ENCODE measurements at places on chromosomes 3 and 15. TPM values are rescaled to one million over a fixed set of nuclear protein-coding genes. Genes with fewer than 3 reads are reported as not detected.

TGM5 gene
- not detected for total RNA-seq

HTR3E gene
- total RNA-seq: not detected

GRCh38 chr15:78207641-78208340, 26.6 kb downstream of the ACSBG1 start:
- DNase-seq: no peak

DNA sequence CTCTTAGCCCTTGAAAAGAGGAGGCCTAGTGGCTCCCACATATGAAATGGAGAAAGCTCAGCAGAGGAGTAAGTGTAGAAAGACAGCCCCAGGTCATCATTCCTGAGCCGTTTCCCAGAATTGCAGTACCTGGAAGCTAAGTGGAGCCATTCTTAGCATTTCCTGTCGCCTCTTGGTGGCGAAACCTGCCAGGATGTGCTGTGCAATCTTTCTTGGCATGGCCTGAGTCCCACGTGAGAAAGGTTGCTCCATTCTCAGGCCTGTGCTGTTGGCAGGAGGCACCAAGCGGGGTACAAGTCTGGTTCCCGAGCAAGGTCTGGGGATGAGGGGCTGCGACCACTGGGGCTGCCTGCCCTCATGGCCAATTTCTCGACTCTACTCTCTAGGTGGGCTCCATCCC, 207.2 kb upstream of the TPM1 start:
- no peak for DNase-seq

DNA sequence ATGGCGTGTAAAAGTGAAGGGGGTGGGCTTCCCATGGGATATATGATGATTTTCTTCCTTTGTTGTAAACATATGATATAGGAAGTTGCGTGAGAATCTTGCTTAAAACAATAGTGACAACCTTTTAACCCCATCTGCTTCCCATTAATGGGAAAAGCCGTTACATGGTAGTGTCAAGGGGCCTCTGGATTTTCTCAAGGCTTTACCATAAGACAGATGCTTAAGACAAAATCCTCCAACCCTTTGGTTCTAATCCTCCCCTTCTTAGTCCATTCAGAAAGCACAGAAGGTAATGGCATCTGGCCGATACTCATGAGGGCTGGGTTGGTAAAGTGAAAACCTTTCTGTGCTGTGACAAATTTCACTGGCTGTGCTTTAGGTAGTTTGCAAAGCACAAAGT, 25.0 kb downstream of the DPH3 start:
- no peak for DNase-seq

DNA sequence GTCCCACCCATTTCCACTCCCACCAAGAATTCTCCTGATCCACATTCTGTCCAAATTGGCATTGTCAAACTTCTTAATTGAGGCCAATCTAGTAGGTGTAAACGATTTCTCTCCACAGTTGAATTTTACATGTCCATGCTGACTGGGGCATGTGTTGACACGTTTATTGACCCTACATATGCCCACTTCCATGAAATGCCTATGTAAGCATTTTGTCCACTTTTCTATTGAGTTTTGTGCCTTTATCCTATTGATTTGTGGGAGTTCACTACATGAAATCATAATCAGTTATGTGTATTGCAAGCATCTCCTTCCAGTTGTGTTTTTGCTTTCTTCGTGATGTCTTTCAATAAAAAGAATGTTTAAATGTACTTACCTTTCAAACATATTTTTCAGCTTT, 141.7 kb upstream of the NSMCE3 start:
- no peak for DNase-seq

DNA sequence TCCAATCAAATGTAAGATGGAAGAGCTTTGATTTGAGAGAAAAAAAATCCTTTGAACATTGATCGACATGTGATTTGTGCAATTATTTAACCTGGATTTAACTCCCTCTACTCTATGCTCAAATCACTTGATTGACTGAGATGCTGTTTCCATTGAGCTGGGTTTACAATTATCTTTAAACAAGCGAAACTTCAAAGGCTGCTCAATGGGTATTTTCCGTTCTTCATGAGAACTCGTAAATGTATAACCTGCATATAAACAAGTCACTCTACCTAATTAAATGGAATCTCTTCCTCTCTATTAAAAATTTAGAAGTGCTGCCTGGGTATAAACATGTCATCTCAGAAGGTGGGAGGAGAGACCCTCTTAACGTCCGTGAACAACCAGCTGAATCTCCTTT, 71.9 kb downstream of the ANXA2 start:
- no peak for DNase-seq

Measured in activated CD4-positive, alpha-beta T cell treated with anti-CD3 and anti-CD28 coated beads for 36 hours (primary cell).